ENCODE measurements at places on chromosomes 6 and 20.

DNA sequence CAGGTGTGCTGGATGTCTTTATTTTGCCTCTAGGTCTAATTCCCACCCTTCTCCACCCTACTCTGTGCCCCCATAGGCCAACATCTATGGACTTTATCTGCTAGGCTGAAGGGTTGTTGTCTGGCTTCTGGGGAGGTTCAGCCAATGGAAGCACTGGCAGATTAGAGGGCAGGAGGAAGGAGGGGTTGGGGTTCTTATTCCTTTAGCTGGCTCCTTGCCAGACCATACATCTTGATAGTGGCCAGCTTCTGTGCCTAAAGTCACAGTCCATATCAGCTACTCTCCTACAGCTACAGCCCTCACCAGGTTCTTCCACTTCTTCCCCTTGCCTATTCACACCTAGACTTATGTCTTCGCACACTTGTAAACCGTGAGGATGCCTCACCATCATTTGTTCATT, 41.1 kb downstream of the ROS1 start:
- no peak for DNase-seq

GRCh38 chr6:39821742-39822532, 29.8 kb downstream of the DAAM2 start:
- DNase-seq = no peak

- no peak for DNase-seq
Measured at GRCh38 chr6:141988327-141988726, 144.4 kb upstream of the GJE1 start.

GRCh38 chr6:34592208-34592952, 36.3 kb upstream of the SPDEF start:
- DNase-seq = peak; percentile 9

GRCh38 chr6:24910961-24911725, 24.6 kb downstream of the RIPOR2 start:
- peak; percentile 51 for DNase-seq

DNA sequence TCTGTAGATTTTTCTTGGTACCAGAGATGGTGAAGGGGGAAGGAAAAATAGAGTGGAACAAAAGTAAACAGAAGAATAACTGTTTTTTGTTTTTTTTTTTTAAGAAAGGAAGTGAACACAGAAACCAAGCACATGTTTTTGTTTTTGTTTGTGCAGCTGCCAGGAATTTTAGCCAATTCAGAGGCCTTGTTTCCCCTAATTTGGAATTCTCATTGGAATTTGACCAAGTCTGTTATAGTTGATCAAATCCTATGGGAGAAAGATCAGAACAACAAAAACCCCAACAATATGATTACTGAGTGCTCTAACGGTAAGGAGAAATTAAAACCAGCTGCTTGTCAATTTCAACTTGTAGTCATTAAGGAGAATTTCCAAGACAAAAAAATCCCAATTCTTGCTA, 18.2 kb upstream of the IL22RA2 start:
- no peak for DNase-seq

DNA sequence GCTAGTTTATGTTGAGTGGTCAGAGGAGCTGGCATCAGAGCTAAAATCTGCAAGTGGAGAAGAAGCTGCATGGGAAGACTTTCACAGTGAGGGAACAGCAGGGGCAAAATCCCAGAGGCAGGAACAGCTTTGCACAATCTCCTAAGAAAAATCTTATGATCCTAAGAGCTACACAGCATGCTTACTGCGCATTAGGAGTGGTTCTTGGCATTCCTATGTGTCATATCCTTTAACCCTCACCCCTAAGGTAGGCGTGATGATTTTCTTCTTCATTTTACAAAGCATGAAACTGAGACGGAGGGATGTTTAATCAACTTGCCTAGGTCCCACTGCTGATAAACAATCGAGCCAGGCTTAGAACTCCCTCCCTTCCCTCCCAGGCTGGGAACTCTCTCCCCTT, 313.6 kb upstream of the SULF2 start:
- DNase-seq = no peak

DNA sequence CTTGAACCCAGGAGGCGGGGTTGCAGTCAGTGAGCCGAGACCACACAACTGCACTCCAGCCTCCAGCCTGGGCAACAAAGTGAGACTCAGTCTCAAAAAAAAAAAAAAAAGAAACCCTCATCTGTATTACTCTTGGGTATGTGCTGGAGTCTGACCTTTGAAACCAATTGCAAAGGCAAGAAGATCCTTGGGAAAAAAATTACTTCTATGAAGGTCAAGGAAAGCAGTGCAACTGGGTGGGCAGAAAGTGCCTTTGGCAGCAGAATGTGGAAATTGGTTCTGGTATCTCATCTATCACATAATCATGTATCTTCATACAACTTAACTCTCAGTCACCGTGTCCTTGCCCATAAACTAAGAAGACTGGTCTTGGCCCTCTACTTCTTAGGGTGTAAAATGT, 7.7 kb upstream of the RPL7L1 start:
- no peak for DNase-seq

DNA sequence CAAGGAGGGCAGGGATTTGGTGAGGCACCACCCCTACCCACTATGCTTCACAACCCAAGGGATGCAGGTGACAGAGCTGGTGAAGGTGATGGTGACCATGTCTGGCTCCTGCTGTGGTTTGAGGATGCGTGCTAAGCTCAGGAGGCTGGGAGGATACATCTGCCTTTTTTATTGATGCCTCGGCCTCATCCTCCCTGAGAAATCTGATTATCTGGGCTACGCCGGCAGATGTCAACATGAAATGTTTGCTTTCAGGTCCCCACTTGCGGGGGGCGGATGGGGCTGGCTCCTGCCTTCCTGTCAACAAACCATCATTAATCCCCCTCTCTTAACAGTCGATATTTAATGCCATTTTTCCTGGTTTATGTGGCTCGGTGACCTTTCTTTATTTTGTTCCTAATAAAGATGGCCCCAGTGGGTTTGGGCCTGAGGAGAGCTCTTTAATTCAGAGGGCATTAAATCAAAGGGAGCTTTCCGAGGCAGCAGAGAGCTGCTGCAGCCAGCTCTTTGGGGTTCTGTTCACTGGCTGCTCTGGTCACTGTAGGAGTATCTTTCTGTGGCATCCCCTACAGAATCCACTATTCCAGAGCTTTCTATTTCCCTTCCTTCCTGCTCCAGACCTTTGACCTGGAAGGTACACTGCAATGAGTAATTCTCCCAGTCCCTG, 33.5 kb upstream of the LRFN2 start:
- no peak for DNase-seq

DNA sequence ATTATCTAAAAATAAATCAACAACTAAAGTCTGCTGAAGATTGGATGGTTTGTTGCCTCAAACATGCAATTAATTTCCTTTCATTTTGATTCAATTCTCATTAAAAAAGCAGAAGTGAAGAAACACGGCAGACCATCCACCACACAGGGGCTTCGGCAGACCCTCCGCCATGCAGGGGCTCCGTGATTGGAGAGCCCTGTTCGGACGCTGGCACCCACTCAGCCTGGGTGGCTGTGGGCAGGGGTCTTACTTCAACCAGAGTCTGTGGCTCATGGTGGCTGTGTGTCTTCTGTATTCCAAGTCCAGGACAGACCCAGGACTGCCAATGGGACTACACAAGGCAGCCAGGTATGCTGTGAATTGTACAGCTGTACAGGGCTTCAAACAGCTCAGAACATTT, 86.9 kb upstream of the FRMD1 start:
- DNase-seq = no peak

GRCh38 chr20:41111578-41111951, 25.8 kb upstream of the PLCG1 start:
- DNase-seq = no peak

GRCh38 chr6:40894962-40895799, 143.8 kb downstream of the UNC5CL start:
- DNase-seq = no peak

- no peak for DNase-seq
Measured at GRCh38 chr6:93218096-93218495, 201.3 kb downstream of the EPHA7 start.

DNA sequence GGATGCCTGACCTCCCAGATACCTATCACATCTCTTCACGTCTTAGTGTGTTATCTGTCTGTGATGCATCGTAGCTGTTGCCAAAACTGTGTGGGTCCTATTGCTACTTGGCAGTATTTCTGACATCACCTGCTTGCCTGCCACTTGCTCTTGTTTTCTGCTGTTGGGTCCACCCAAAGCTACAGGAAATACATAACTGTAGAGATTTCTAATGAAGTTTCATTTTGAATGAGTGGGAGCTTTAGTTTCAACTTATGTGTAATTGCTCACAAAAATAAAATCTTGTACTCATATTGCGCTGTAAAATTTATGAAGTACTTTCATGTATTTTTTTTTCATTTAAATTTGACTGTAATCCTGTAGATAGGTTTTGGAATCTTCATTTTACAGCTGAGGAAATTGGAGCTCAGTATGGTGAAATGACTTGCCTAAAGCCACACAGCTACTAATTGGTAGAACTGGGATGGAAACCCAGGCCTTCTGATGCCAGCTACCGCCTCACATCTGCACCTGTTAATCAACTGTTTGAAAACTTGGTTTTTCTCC, 113.6 kb upstream of the MAN1A1 start:
- no peak for DNase-seq

GRCh38 chr6:23445157-23445710, 680.8 kb upstream of the NRSN1 start:
- no peak for DNase-seq

GRCh38 chr6:25498505-25498904, 153.5 kb upstream of the SCGN start:
- no peak for DNase-seq

DNA sequence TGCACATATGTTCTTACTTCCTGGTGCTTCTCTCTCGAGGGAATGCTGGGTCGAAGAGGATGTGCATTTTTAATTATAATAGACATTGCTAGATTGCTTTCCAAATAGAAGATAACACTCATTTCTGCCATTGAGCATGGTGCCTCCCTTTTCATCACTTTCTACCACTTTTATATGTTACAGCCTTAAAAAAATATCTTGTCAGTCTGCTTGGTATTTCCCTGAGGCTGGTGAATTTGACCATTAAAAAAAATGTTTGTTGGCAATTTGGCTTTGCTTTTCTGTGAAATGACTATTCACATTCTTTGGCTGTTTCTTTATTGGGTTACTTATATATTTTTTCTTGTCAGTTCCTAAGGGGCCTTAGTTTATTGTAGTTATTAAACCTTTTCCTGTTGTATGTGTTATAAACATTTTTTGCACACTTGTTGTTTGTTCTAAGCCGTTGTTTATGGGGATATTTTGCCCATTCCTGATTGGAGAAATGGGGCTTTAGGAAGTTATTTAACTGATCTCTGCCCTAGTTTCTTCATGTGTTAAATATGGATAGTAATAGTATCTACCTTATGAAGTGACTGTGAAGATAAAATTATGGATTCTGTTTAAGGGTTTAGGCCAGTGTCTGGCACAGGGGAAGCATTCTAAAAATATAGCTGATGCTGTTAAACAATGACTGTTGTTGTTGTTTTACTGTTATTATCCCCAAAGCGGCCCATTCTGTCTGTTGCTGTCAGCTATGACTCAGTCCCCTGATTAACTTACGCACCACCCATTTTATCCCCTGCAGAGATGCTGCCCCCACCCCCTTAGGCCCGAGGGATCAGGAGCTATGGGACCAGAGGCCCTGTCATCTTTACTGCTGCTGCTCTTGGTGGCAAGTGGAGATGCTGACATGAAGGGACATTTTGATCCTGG, 3.8 kb downstream of the DDR1 start:
- DNase-seq = no peak

- no peak for DNase-seq
Measured at GRCh38 chr6:15413466-15414234, 167.8 kb downstream of the JARID2 start.

GRCh38 chr20:6299456-6299855, 176.6 kb upstream of the FERMT1 start:
- no peak for DNase-seq

DNA sequence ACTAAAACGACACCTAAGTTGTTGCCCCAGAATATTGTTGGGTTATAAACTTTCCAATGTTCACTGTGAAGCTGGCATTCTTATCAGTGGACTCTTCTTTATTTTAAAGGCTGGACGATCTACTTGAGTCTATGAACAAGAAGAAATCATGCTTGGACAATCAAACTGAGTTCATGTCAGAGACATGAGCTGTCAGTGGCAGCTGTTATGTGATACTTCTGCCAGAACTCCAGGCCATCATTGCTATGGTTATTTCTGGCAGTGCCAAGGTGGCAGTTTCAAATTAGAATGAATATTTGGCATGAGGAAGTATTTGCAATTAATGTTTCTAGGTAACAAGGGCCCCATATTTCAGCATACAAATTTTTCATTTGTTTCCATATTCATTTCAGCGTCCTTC, 417.3 kb downstream of the LMBRD1 start:
- no peak for DNase-seq

DNA sequence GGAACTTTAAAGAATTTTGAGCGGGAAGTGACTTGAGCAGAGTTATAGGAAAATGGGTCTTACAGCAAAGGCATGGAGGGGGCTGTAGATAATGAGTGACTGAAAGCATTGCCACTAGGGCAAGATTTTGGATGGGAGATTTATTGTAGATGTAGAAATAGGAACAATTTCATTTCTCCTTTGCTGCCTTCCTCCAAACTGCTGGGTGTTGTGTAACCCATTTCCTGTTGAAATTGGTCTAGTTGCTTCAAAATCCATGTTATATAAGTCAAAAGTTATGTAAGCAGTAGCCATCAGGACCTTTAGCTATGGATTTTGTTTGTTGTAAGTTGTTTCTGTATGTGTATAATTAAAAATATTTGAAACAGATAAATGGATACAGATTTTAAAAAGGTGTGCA, 11.1 kb downstream of the YWHAB start:
- DNase-seq = no peak

GRCh38 chr6:166595061-166595780, 8.7 kb upstream of the RAMACL start:
- no peak for DNase-seq

DNA sequence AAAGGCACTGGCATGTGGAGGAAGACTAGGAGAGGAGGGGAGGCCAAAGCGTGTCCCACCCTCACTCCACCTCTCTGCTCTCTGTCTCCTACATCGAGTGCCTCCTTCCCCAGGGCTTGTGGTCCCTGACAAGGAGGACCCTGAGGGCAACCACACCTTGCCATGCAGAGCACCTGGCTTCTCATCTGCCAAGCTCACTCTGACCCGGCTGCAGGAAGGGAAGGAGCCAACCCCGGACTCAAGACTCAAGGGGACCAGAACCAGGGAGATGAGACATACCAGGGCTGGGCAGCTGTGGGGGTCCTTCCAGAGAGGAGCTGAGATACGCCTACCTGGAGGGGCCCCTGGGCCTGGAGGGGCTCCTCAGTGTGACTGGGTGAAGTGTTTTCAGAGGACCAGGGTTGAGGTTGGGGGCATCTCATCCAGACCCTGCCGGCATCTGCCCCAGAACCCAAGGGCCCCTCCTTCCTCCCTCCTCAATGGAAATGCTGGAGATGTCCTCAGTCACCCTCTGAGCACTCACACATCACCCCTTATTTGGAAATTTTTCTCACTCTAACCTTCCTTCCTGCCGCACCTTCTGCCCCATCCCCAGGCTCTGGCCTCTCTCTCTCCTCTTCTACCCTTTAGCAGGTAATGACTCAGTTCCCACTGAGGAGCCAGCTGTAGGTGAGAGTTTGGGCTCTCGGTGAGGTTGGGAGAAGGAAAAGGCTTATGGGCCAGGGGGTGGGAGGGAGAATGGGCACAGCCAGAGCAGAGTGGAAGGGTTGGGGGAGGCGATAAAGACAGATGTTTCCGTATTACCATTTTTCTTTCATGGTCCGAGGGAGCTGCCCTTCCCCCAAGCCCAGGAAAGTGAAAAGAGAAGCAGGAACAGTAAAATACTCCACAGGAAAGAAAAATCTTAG, 32.0 kb upstream of the POU5F1 start:
- peak; percentile 11 for DNase-seq

Data from stimulated activated CD4-positive, alpha-beta T cell treated with anti-CD3 and anti-CD28 coated beads, Interleukin-4, amount 100 ng/mL, for 4 hours (primary cell).